Dermis blood vessel endothelial cell (primary cell): ENCODE measurements at places on chromosomes 13 and 19. TPM values are rescaled to one million over a fixed set of nuclear protein-coding genes. Genes with fewer than 3 reads are reported as not detected.

DNA sequence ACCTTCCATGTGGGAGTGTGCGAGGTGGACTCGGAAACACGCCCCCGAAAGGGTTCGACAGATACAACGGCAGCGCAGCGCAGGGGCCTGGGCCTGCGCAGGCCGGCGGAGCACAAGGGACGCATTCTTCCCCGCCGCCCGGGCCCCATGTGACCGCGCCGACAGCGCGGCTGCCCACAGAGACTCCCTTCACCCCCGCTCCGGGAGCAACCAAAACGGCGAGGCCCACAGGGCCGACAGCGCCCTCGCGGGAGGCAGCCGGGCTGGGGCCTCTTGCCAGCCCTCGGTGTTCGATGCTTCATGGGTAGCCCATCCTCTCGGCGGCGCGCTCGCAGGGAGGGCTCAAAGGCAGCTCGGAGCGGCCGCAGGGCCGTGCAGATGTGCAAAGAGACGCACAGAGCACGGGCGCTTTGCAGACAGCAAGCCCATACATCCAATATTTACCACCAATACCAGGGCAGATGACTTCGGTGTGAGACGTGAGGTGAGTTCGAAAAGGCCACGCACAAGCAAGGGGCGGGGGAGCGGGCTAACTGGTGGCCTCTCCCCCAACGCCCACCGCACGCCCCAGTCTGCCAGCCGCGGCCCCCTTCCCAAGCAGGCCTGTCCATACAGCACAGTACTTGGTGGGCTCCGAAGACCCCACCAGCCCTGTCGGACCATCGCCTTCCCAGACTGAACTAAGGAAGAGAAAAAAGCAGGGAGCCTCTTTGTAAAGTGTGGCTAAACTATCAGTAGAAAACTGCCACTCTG lies 89.9 kb downstream of the CRYL1 start:
- no peak for DNase-seq

DNA sequence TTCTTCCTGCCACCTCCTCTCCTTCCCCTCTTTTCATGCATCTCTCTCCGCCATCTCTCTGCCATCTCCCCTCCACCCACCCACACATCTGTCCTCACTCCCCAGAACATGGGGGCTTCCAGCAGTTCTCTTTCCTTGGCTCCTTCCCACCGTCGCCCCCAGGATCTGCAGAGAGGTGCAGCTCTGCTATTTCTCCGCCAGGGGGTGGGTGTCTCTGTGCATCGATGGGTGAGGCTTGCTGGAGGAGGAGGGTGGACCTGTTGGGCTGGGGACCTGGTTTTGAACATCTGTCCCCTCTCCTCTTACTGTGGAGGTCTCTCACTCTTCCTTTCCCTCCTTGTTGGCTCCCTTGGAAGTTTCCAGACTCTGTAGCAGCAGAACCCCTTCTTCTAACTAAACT lies 51.7 kb downstream of the MYH14 start:
- peak; percentile 7 for DNase-seq

DNA sequence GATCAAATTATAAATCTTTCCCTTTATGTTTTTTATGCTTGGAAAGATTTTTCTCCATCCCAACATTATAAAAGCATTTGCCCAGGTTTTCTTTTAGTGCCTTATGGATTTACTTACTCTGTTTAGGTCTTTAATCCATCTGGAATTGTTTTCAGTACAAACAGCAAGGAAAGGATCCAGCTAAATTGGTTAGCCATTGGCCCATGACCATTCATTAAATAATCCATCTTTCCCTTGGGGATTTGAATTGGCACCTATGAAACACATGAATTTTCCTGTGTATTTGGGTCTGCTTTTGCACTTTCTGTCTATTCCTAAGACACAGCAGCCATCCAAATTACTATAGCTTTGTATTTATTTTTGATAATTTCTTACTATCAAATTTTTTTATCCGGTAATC lies 28.8 kb upstream of the SHKBP1 start:
- no peak for DNase-seq

- no peak for DNase-seq
These were observed 45.9 kb downstream of the COG3 start for GRCh38 chr13:45510672-45511071.

DNA sequence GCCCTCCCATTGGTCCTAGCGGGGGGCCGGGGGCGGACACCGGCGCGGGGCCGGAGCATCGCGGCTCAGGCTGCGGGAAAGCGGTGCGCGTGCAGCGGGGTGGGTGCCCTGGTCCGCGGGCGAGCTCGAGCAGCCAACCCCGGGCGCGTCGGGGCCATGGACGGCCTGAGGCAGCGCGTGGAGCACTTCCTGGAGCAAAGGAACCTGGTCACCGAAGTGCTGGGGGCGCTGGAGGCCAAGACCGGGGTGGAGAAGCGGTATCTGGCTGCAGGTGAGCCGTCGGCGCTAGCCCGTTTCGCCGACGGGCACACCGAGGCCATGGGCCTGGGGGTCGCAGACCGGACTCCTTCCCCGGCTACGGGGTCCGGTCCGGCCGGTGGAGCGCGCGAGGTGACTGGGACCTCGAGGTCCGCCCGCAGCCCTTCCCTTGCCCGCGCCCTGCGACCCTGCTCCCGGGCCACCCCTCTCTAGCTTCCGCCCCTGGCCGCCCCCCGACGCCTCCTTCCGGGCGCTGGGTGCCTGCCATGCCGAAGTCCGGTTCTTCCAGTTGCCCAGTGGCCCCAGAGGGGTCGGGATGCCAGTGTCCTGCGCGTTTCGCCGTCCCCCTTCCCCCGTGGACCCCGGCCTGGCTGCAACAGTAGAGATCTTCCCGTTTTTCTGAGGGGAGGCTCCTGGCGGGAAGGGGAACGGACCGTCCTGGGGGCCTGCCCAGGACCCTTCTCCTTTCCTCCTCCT lies at the start of gene REEP6:
TSS of gene REEP6 (plus strand) at position 68 of the 735 bp plus-strand sequence. CDS start at position 157, 89 bp downstream.
- DNase-seq = no peak

GRCh38 chr19:49690656-49691242 lies at the start of gene CPT1C:
Gene CPT1C (plus strand): TSS chr19:49691116. CDS start chr19:49692253, 1,137 bp downstream.
- peak; percentile 88 for DNase-seq

DNA sequence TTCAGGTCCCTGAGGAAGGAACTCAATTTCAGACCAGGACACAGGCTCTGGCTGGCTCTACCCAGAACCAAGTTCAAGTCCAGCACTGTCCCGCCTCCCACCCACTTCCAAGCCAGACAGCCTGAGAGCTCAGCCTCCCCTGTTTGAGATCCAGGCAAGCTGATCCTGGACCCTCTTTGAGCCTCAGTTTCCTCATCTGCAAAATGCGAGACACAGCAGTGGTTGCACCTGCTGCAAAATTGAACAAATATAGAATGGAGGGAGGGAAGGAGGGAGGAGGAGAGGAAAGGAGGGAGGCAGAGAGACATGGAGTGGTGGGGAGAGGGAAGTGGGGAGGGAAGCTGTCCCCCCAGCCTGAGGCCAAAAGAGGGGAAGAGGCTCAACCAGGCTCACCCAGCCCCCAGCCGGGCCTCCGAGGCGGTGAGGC lies 751 bp downstream of the TMEM221 start:
- no peak for DNase-seq

DNA sequence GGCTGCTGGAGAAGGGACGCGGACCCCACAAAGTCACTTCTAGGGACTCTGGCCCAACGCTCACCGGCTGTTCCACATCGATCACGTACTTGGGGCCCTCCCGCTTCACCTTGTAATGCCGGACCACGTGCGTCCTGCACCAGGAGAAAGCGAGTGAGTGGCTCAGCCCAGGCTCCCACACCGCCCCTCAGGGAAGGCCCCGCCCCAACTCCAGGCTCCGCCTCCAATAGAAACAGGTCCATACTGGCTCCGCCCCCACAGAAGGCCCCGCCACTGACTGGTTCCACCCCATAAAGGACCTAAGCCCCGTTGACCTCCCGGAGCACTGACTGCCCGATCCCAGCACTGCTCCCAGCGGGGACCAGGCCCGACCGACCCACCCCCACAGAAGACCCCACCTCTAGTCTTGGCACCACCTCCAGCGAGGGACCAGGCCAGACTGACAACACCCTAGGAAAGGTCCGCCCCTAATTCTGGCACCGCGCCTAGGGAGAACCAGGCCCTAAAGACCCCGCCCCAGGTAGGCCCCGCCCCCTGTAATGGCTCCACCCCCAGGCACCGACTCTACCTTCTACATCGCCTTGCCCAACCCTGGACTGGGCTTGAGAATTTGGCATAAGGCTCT lies 11.3 kb downstream of the STAP2 start:
- DNase-seq = peak; percentile 43

- DNase-seq = peak; percentile 86
These were observed 97.2 kb downstream of the EPSTI1 start for GRCh38 chr13:42894765-42895243.

DNA sequence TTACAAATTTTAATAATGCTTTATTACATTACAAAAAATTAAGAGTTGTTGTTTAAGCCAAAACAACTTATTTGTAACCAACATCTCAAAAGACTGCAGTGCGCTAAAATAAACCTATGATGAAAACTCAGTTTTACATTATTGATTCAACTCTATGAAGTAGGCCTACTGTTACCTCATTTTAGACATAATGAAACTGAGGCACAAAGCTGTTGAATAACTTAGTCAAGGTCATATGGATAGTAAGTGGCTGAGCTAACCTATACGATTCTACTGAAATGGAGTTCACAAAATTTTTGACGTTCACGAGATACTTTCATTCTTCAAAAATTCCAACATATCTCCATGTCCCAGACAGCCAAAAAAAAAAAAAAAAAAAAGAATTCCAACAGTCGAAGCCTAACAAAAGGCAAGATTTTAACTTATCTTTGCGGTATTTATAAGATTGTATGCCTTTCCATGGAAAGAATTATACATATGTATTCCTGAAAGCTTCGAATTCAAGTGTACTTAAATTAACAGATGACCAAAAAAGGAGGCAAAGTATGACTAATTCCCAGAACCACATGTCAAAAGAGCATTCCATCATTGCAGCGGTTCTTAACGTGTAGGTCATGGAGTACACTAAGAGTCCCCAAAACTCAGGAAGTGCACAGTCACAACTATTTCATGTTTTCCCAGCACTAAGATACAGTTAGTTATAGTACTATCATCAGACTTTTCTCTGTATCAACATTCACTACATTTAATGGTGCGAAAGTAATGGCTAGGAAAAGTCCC lies 69.4 kb downstream of the PSPC1 start:
- peak; percentile 53 for DNase-seq

GRCh38 chr13:47480951-47481350 lies 520.1 kb downstream of the SUCLA2 start:
- no peak for DNase-seq

DNA sequence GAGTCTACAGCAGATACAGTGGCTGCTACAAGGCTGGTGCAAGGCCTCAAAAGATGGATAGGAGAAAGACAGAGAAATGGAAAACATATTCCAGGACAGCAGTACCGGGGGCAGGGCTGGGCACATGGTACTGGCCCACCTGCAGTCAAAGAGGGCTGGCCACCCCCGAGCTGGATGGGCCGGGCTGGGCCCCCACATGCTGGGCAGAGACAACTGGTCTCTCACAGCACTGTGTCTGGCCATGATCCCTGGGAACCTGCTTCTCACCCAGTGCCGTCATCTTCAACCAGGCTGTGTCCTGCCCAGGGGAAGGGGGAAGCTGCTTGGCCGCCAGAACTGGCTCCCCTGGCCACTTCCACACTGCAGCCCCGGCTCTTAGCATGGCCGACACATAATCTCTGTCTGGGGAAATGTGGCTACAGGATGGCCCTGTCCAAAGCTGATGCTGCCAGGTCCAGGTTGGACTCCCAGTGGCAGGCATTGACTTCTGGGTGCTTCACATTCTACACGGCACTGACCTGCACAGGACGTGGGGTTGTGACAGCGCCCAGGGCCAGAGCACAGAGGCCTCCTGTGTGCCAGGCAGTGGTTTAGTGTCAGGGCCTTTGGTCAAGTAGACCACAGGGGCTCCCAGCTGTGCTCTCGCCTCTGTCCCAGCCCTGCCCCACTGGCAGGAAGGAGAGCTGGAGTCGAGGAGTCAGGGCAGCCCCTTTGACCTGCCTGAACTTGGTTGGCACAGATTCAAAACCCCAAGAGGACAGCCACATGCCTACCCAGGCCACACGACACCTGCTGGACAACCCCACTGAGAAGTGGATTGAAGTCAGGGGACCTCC lies 21.7 kb downstream of the PEPD start:
- DNase-seq = no peak

DNA sequence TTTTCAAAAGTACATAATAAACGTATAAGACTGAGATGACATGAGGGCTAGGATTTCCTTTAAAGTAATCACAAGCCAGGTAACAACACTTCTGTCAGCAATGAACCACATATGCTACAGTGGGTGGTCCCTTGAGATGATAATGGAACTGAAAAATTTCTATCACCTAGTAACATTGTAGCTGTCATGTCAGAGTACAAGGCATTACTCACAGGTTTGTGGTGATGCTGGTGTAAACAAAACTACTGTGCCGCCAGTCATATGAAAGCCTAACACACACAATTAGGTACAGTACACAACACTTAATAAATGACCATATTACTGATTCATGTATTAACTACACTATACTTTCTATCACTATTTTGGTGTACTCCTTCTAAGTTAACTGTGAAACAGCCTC lies 36.8 kb downstream of the MIPEP start:
- no peak for DNase-seq

GRCh38 chr13:60990032-60990733 lies 425.5 kb downstream of the PCDH20 start:
- DNase-seq = peak; percentile 39

- no peak for DNase-seq
These were observed 166.5 kb upstream of the ZNF507 start for GRCh38 chr19:32178956-32179355.

GRCh38 chr19:45492627-45493470 lies 4.0 kb downstream of the RTN2 start:
- DNase-seq = peak; percentile 61

The ATP12A gene
- total RNA-seq = not detected in 2 replicates

The ZNF571 gene
- total RNA-seq = 1.7 and 4.4 TPM in 2 replicates

The IL11 gene
- 0.17 TPM in 1 of 2 replicates, not detected in the other for total RNA-seq

The SOX1 gene
- not detected in 2 replicates for total RNA-seq

The OCEL1 gene
- total RNA-seq = 3.8 and 4.4 TPM in 2 replicates

The CDX2 gene
- not detected in 2 replicates for total RNA-seq

The KLHL1 gene
- not detected in 2 replicates for total RNA-seq

The SERPINE3 gene
- 0.09 TPM in 1 of 2 replicates, not detected in the other for total RNA-seq

The FGF22 gene
- not detected in 2 replicates for total RNA-seq

The GJB2 gene
- 0.05 and 0.17 TPM in 2 replicates for total RNA-seq
